ENCODE measurements at places on chromosomes 13 and 19.

DNA sequence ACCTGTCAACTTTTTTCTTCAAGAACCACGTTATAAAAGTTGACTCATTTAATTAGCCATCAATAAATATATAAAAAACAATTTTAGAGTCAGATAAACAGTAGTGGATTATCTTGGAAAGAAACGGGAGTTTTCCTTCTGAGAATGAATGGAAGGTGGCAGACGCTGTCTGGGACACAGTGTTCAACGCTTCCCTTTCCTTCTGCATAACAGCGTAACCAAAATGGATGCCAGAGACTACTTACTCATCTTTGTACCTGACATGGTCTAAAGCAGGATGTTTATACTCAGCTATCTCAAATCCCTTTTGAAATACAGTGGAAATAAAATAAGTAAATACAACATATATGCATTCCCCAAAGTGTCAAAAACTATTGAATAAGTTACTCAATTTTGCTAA is 195.2 kb downstream of the LHFPL6 start:
- no peak for DNase-seq

- no peak for DNase-seq
These were observed 2.6 kb downstream of the LONP1 start for GRCh38 chr19:5717215-5717935.

- DNase-seq = no peak
These were observed 108.8 kb downstream of the TBC1D4 start for GRCh38 chr13:75372923-75373841.

DNA sequence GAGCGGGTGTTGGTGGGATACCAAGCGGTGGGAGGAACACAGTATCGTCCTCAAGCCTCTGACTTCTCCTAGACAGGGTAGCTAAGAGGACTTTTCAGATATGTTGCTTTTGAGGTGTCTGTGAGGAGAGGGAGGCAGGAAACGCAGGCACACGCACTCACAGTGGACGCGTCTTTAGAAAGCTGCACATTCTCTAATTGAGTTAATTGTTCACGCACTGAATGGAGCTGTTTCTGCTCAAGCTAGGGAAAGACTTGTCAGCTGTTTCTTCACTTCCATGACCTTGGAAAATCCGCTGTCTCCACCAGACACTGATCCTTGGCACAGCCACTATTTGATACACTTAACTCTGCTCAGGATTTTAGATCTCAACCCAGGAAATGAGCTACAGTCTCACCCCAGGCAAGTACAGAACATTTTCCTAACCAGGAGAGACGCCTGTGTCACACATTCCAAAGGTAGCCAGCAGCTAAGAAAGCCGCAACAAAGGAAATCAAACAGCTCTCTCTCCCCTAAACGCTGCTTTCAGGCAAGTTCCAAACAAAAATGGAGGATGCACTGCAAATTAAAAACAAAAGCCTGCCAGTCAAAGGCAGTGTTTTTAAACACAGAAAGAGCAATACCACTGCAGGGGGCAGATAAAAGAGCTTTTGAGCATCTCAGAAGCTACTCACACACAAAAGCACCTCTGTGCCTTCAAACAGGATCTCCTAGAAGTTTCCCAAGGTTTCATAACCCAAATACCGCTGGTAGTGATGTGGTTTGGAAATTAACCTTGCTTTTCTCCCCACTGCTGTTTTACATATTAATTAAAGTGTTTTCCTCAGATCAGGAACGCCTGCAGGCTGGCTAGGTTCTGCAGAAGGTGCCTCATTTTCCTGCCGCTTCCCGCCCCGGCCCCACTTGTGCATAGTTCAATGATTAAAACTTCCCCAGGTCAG is 57.3 kb downstream of the IRS2 start:
- no peak for DNase-seq

GRCh38 chr13:110661256-110661655 is 44.7 kb downstream of the CARS2 start:
- no peak for DNase-seq

Data from activated CD4-positive, alpha-beta T cell treated with anti-CD3 and anti-CD28 coated beads, Interleukin-2, amount 50 U/mL, for 48 hours (primary cell).